Activated CD8-positive, alpha-beta memory T cell treated with anti-CD3 and anti-CD28 coated beads for 48 hours (primary cell): ENCODE measurements at places on chromosomes 5 and 9.

- no peak for DNase-seq
These were observed 18.9 kb downstream of the TCF7 start for GRCh38 chr5:134133188-134133994.

DNA sequence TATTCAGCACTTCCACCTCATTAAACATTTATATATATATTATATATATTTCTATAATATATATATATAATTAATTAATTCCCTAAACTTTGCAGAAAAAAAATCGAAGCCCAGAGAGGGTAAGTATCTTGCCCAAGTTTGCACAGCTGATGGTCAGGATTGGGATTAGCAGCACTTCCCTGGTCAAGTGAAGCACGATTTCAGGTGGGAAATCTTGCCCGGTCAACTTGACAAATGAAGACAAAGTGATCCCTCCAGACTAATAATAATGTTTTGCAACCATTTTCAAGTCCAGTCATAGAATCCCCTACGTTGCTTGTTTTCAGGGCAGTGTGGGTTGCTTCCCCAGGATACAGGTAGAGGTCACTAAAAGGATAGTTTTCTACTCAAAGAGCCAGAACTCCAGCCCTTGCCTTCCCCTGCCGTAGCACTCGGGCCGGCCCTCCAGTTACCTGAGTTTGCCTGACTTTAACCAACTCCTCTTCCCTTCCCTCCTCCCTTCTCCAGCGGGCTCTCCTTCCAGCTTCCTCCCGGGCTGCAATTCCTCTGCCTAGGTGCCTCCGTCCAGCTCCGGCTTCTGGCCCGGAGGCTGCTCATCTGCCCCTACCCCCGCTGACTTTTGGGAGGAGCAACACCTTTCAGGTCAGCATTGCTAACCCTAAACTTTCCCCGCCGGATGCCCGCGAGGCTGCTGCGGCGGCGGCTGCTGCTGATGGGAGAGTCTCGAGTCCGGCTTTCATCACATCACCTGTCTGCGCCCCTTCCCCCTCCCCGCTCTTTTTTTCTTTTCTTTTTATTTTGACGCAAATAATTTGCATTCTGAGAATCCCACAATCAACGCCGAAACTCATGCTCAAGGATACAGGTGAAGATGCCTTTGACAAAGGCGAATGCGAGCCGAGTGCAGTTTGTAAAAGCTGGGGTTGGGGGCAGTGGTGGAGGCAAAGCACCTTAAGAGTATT is 930 bp downstream of the PRLR start:
- DNase-seq = no peak

- no peak for DNase-seq
These were observed 85.2 kb downstream of the EHMT1 start for GRCh38 chr9:137703842-137704508.

DNA sequence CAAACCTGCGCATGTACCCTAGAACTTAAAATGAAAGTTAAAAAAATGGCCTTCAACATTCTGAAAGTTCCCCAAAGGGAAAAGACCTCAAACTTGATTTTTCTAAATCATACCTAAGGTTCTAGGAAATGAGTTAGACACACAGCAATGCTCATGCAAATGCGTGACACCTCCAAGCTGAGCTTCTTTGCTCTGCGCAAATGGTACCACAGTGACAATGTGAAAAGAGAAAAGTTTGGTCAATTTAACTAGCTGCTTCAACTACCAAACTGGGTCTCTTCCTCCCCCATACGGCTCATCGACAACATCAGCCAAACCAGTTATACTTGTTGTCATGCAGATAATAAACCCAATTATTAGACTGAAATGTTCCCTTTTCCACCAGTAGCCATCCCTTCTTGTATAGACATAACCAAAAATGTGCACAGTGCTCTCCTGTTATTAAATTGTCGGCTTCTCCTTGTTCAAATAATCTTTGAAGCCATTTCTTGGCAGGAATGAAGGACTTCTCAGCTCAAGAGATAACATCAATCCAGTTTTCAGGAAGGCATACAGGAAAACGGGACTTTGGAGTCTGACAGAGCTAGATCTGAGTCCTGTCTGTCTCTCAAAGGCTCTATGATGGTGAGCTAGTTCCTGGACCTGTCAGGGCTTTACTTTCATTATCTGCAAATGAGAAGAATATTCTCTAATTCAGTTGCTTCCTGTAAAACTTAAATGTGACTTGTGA is 185.6 kb upstream of the NR3C1 start:
- no peak for DNase-seq

DNA sequence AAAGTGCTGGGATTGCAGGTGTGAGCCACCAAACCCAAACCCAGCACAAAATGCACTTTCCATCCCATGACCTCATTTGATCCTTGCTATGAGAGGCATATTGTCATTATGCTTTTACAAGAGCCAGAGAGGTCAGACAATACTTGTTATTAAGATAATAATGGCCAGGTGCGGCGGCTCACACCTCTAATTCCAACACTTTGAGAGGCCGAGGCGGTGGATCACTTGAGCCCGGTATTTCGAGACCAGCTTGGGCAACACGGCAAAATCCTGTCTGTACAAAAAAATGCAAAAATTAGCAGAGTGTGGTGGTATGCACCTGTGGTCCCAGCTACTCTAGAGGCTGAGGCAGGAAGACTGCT is 55.9 kb upstream of the IL17B start:
- no peak for DNase-seq

GRCh38 chr5:147691130-147691529 is 91.4 kb downstream of the JAKMIP2 start:
- no peak for DNase-seq

- no peak for DNase-seq
These were observed 11.1 kb downstream of the EXD3 start for GRCh38 chr9:137411645-137412380.

DNA sequence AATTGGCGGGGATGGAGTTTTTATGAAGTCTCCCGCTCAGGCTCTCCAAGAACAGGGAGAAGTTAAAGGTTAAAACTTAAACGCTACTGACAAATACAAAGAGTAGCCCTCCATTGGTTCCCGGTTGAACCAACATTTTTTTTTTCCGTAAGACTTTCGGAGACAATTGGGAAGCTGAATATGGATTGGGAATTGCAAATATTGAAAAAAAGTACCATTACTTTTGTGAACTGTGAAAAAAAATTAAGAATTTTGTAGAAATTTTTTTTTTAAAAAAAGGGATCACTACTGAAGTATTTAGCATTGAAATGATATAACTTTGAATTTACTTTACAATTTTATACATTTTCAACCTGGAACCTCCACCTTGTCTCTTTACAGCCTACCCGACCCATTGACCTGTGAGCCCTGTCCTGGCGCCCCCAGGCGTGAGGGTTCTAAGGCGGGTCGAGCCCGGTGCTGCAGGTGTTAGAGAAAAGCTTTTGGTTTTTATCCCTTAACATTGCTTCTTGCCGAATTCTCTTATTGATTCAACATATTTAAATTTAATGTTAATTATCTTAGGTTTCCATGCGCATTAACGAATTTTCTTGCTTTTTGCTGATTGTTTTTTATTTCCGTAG is 448 bp upstream of the ZNF782 start:
- no peak for DNase-seq

DNA sequence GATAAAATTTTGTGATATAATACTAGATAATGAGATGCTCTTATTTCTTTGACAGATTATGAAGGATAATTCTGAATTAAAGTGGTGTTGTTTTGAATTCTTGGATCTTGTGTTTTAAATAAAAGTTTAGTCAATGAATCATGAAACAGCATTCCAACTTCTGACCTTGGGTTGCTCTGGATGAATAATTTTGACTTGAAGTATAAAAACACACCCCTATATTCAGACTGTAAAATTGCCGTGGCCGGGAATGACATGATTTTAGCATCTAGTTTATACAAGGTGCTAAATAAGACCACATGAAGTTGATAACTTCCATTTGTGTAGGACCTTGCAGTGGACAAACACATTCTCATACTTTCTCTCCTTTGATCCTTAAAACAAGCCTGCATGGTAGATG is 67.2 kb upstream of the DAP start:
- no peak for DNase-seq

DNA sequence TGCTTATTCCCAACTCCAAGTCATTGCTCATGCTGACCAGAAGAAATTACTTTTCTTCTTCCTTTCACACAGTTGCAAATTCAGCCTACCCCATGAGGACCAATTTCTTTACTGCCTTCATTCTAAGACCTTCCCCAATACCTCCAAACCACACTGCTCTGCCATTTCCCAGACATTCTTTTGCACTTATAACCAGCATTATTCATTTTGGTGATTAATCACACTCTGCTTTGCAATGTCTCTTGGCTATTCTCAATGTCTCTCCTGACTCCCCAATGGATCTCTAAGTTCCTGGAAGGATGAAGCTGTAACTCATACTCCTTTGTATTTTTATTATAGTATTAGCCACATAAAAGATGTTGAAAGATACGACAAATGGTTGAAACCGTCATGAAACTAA is 105.7 kb upstream of the RANBP3L start:
- DNase-seq = no peak

DNA sequence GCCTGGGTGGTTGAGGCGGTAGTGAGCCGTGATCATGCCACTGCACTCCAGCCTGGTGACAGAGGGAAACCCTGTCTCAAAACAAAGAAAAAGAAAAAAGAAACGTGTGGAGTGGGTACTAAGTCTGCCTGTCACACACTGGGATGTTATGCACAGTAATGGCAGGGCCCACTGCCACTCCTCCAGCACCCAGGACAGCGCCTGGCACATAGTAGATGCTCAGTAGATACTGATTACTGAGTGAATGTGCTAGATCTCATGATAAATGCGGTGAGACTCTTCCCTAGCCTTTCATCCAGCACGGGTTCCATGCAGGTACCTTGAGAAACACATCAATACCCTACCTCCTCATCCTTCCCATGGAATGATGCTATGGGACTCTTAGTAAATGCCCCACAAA is 87.4 kb upstream of the HSPA9 start:
- DNase-seq = no peak

GRCh38 chr5:64838376-64838775 is 69.6 kb downstream of the CWC27 start:
- no peak for DNase-seq

GRCh38 chr9:70113403-70114022 is 69.9 kb downstream of the MAMDC2 start:
- no peak for DNase-seq

DNA sequence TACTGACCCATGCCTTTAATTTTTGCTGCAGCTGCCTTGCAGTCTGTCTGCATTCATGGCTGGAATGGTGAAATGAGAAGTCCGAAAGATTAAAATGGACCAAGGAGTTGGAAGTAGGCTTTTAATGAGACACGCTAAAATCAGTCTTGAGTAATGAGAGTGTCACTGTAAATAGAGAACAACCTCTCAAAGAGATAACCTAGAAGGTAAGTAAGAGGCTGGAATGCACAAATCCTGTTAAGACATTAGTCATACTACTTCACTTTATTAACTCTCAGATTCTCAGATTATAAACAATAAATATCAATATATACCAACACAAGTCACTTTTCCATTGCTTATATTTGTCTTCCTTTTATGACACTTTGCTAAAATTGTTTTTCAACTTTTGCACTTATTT is 880.6 kb upstream of the C9orf72 start:
- no peak for DNase-seq

- no peak for DNase-seq
These were observed 14.2 kb upstream of the PTGS1 start for GRCh38 chr9:122356627-122357026.

GRCh38 chr9:76357555-76357954 is 36.7 kb downstream of the RFK start:
- DNase-seq = no peak

DNA sequence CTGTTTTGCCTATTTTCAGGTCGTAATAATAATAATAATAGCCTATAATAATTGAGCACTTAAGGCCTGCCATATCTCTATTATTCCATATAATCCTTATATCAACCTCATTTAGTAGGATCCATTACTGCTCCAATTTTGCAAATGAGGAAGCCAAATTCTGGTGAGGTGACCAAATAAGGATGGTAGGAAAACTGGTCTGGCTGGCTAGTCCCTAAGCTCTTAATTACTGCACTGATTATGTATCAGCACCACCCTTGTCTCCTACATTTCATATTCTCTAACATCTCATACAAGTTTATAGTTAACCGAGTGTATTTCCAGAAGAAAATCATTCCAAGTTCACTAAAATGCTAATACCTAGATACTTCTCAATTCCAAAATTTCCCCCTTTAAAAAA is 166.5 kb upstream of the RGMB start:
- DNase-seq = no peak

DNA sequence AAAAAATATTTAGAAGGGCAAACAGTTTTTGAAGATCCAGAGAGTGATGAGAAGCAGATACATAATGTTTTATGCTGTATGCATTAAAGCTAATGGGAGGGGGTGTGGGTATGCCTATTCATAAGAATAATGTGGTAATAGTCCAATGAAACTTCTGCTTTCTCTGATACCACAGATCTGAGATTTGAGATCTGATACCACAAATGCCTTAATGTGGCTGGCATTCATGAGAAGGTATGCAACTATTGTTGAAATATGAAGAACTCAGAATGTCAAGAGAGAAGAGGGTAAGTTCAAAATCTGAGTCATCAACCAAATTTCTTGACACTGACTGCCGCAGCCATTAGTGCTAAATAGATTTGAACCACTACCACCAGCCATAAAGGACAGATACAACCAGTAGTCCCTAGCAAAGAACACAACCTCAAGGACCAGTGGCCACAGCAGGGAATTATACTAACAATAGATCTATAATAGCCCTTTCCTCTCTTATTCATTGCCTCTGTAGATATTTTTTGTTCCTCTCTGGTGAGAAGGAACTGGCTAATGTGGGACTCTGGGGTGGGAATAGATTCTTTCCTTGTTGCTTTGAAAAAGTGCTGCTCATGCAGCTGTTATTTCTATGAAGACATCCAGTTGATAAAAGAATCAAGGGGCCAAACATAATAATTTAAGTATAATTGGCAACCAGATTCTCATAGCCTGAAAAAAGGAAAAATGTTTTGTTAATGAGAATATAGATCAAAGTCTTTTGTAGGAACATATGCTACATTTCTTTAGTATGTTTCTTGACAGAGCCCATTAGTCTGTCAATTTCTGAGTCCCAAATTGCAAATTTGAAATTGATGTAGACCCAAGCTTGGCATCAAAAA is 256.5 kb upstream of the ZNF608 start:
- DNase-seq = no peak

DNA sequence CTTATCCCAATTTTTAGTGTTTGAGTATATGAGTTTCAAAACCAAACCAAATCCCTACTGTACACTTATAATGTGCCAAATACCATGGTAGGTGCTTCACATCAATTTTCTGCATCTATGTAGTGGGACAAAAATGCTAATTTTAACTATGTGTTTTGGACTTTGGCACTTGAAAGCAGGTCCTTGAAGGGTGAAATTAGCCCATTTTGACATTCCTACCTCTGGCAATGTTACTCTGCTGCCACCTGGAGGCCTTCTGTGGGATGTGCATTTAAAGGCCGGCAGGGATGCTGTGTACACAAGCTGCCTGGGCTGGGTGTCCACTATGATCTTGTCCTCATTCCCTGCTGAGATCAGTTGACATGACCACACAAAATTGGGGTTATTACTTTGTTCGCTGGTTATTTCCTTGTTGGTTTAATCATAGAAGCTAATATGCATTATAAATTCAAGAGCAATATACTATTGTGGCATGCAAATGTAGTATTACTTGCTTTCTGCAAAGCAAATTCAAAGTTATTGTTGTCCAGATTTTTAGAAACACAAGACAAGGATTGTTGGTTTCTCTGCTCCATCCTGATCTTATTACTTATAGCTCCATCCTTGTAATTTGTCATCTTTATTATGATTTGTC is 166.8 kb downstream of the ARHGEF28 start:
- peak; percentile 43 for DNase-seq

- no peak for DNase-seq
These were observed 216.0 kb downstream of the KDM4C start for GRCh38 chr9:6973762-6974161.
